NCI-H187 treated with DMSO at 0.1 percent for 48 hours (cell line): ENCODE measurements at places on chromosomes 3 and 15.

DNA sequence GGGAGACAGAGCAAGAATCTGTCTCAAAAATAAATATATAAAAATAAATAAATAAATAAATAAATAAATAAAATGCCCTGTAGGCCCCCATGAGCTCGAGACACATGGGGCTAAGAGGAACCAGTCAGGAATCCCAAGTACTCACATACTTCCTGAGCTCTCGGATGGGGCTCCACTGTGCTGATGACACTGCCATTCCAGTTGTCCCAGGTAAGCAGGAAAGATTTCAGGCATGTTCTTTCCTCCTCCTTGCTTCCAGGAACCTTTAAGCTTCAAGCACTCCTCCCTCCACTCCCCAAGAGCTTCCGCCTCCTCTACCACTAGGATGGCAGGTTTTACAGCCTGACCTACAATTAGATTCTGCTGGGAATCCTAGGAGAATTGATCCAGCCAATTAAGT is 113.4 kb downstream of the SLC49A4 start:
- DNase-seq = no peak

DNA sequence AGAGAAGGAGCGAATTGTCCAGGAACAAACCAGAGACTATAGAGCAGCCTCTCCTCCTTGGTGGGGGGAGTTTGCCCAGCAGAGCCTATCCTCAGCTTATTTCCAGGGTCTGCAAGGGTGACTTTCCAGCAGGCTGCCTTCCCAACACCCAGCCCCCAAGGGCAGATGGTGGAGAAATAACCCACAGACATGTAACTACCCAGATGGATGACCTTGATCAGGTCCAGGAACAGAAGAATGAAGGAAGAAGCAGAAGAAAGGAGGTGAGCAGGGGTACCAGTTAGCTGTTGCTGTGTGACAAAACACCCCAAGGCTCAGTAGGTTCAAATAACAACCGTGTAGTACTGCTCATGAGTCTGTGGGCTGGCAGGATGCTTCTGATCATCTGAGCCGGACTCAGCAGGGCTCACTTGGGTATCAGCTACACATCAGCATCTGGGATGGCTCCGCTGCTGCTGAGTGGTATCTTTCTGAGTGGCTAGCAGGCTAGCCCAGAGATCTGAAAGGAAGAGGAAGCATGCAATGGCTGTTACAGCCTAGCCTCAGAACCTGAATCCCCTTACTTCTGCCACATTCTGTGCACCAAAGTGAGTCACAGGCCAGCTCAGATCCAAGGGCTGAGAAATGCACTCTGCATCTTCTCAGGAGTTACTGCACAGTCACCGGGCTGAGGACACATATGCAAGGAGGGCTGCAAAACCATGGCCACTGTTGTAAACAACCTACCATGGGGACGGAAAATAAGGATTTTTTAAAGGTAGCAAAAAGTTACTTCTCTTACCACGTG is 22.2 kb upstream of the TXNRD3 start:
- DNase-seq = no peak

- no peak for DNase-seq
Observed at GRCh38 chr3:195548987-195549386, 5.9 kb upstream of the PPP1R2 start.

DNA sequence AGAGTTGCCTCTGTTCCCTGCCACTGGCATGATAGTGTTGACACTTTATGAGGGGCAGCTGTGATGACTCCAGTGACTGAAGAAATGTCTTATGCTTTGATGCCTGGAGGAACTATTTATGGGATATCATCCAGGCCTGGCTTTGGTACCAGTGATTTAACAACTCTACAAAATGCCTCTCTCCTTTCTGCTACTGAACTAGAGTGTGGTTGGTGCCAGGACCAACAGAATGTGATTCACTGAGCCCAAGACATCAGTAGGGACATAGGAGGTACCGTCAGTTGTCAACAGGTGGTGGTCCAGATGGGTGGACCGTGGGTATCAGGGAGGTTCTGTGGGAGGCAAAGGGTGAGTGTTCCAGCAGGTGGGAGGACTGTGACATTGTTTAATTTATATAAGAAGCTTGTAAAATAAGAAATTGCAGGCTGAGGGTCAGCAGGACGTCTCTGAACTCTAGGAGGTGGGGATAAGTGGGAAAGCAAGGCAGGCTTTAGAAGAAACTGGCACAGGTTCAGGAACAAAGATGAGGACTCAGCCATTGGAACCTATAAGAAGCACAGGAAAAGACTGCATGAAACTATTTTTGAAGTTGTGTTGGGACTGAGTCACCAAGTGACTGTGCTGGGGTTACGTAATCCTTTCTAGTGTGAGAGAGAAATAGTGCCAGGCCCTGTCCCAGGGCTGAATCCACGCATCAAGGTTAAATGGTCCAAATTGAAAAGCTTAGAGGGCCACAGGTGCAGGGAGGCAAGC is 28.5 kb upstream of the SLC7A14 start:
- no peak for DNase-seq

GRCh38 chr15:90097475-90097874 is 4.8 kb downstream of the IDH2 start:
- DNase-seq = no peak

- no peak for DNase-seq
Observed at GRCh38 chr3:88467191-88467590, 317.4 kb downstream of the C3orf38 start.

- no peak for DNase-seq
Observed at GRCh38 chr3:18349197-18349798, 75.8 kb downstream of the SATB1 start.

GRCh38 chr3:141152130-141152529 is 79.5 kb upstream of the PXYLP1 start:
- DNase-seq = no peak

GRCh38 chr15:68154923-68155559 is 50.1 kb downstream of the CALML4 start:
- no peak for DNase-seq

DNA sequence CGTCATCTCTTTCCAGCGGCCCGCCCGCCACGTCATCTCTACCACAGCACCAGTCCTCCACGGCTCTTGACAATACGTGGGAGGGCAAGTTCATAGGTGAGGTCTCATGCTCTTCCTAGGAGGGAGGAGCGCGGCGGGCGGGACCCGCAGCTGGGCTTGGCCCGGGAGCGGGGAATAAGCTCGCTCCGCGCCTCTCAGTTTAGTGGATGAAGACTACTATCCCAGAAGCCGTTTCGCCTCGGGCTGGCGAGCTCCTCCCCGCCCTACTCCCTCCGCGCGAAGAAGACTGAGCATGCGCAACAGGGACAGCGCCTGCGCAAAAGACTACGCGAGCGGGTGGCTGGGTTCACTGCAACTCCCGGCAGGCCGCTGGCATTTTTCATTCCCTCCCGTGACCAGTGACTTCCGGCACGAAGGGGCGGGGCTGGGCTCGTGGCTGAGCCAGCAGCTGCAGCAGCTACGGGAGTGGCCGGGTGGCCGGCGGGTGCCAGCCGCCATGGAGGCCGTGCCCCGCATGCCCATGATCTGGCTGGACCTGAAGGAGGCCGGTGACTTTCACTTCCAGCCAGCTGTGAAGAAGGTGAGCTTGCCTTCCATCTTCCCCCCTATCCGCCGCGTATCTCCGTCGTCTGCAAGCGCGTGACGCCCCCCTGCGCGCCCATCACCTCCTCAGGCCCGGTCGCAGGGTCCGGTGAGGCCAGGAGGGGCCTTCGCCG is at the start of gene PTPN23:
TSS of gene PTPN23 (plus strand) at position 421 of the 716 bp plus-strand sequence. CDS start at position 497, 76 bp downstream.
- peak; percentile 80 for DNase-seq

GRCh38 chr3:184289426-184289938 is 9.6 kb upstream of the PSMD2 start:
- no peak for DNase-seq

DNA sequence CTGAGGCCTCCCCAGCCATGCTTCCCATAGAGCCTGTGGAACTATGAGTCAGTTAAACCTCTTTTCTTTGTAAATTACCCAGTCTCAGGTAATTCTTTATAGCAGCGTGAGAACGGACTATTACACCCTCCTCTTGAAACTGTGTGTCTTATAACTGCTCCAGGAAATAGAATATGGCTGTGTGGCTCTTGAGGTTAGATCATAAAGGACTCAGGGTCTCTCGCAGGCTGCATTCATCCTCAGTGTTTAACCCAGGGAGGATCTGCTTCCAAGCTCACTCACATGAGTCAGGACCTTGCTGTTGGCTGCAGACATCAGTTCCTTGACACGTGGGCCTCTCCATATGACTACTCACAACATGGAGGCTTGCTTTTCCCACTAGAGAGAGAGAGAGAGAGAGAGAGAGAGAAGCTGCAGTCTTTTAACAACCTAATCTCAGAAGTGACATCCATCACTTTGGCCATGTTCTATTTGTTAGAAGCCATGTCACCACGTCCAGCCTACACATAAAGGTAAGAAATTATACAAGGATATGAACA is 114.3 kb upstream of the UBE2E1 start:
- DNase-seq = no peak

DNA sequence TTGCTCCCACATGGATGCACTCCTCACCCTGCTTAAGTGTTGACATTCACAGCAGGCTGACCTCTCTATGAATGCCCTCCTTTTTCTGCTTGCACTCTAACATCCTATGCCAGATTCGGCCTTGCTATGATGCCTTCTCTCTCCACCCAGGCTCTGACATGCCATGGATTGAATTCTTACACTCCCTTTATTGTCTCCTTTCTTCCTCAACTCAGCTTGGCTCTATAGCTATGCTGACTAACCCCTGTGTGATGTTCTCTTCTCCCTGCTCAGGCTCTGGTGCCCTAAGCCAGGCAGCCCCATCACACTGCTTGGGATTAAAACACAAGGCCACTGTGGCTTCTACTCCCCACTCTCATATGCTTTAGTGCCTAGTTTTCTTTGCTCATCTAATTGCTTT is 563.7 kb downstream of the NSUN3 start:
- DNase-seq = no peak

DNA sequence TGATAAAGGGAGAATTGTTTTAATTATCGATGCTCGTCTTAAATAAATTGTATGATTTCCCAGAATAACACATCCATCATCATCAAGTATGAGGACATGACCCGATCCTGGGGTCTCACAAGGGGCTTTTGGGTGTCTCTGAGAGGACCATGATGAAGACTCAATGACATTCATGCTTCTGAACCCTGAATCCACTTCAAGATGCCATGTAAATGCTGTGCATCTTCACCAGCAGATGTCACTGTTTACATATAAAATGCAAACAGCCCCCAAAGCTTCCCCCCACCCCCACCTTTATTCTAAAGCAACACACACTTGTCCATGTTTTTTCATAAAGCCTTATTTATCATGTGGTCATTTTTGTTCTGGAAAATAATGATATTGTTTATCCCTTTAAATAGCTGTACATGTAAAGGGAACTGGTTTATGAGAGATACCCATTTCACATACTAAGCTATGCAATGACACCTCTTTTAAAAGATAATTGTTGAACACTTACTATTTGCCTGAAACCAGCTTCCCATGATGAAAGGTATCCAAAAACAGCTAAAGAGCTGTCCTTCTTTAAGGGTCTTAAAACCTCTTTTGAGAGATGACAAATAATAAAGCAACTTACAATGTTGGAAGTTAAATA is 69.7 kb upstream of the UBE3A start:
- no peak for DNase-seq
